ENCODE measurements at places on chromosomes 5 and 9. TPM values are rescaled to one million over a fixed set of nuclear protein-coding genes. Genes with fewer than 3 reads are reported as not detected.

DNA sequence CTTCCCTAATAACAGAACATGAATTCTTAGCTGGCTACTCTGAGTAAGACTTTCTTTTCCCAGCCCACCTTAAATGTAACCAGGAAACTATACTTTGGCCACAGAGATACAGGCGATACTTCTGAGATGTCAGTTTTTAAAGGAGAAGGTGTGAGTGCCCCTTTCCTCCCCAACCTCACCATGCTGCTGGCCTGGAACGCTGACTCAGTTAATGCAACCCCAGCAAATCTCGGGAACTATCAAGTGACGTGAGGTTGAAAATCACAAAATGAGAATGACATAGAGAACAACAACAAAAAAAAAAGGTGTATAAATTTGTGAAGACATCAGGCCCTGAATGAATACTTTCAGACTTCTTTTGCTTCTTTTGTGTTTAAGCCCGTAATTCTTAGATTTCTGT, 13.7 kb downstream of the ZNF484 start:
- DNase-seq: no peak

DNA sequence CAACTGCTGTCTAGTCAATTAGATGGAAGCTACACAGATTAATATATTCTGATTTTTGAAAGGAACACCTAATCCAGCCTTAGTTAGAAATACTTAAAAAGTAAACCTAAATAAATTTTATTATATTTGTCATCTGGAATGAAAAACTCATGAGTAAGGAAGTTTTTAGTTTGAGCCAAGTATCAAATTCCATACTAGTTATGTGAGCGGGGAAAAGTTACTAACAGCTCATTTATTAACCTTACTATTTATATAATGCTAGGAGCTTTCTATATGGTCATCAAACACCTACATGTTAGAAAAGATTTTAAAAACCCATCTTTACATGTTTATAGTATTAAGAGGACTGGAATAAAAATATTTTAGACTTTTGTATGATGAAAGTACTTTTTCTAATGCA, 41.6 kb upstream of the POU5F2 start:
- DNase-seq: peak; percentile 31

DNA sequence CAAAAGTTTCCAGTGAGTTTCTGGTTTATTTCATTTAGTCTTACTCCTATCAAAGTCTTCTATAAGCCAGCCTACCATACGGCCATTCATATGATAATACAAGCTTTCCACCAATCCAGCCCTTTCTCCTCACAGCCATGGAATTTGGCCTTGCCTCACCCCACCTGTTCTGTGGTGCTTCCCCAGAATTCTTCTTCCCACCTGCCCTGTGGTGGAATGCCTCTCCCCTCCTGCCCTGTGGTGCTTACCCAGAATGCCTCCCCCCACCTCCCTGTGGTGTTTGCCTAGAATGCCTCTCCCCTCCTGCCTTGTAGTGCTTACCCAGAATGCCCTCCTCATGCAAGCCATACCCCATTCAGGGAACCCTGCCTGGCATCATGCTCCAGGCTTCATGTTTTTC, 90.3 kb upstream of the APC start:
- no peak for DNase-seq

DNA sequence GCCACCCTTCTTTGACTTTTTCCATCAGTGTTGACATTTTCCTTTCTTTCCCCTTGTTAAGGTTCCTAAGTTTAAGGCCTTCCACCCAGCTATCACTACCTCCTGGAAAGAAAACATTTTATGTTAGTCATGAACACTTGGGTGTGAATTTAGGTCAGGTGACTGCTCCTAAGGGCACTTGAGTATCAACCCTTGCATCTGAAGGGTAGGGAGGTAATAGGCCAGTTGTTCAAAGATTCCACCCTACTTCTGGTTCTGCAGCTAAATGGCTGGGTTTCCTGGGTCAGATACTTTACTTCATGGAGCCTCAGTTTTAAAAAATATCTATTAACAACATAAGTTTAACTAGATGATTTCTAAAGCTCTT, 49.1 kb upstream of the OSMR start:
- DNase-seq: no peak

FOXD4 gene
- total RNA-seq: 0.29 TPM

GRCh38 chr5:88144219-88145001, 124.2 kb downstream of the TMEM161B start:
- no peak for DNase-seq

Data from osteoblast (primary cell).